ENCODE measurements at places on chromosomes 7 and 10. TPM values are rescaled to one million over a fixed set of nuclear protein-coding genes. Genes with fewer than 3 reads are reported as not detected.

Gene CYP26C1
- total RNA-seq = 0.23 TPM

Gene OTUD1
- 19.8 TPM for total RNA-seq

Gene PDK4
- total RNA-seq = 34.1 TPM

Gene COL13A1
- 9.3 TPM for total RNA-seq

Gene COL17A1
- total RNA-seq = 1.5 TPM

Gene DRGX
- not detected for total RNA-seq

Gene SEMA4G
- total RNA-seq = 1.5 TPM

Gene LRGUK
- total RNA-seq = 1.2 TPM

Gene XRCC2
- 0.57 TPM for total RNA-seq

Gene PVRIG
- total RNA-seq = 2.1 TPM

Gene SMARCD3
- 84.4 TPM for total RNA-seq

Gene SGMS1
- 33.1 TPM for total RNA-seq

DNA sequence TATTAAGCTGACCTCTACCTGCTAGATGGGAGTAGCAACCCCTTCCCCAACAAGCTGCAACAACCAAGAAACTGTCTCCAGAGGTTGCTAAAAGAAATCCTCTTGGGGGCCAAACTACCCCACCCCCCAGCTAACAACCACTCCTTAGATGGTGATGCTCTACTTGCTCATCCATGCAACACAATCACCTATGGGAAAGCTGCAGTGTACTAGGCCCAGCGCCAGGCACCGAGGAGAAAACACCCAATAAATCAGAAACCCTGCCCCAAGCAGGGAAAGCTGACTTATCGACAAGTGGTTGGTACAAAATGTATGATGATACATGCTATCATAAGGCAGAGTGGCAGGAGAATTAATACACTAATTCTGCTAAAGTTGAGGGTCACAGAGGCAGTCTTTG lies 17.3 kb downstream of the SLC25A13 start:
- no peak for DNase-seq

DNA sequence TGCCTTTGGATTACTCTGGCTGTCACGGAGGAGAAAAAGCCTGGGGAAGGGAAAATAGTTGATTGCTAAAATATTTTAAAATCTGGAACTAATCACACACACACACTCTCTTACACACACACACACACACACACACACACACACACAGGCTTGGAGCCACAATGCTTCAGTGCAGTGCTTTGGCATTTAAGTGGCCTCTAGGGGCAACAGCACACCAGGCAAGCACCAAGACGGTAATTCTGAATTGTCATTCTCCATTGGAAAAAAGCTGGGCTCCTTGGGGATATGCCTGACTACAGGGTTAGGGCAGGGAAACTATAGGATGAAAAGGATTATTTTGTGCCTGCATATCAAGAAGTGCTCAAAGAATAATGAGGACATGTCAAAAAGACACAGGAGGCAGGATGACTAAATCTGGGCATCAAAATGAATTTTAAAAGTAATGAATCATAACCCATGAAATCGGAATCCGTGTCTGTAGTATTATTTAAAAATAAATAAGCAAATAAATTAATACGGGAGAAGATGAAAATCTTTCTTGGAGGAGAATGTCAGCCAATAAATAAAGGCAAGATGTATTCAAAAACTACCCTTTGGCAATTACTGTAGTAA lies 30.4 kb upstream of the DDC start:
- no peak for DNase-seq

- no peak for DNase-seq
Measured at GRCh38 chr7:102992509-102992937, 79.7 kb downstream of the LRRC17 start.

- DNase-seq = no peak
Measured at GRCh38 chr10:68151453-68151852, 42.2 kb downstream of the MYPN start.

GRCh38 chr10:20877986-20878983 lies 18.8 kb downstream of the NEBL start:
- DNase-seq = no peak

- DNase-seq = no peak
Measured at GRCh38 chr7:157485361-157485831, 148.6 kb downstream of the DNAJB6 start.

GRCh38 chr10:74585231-74586087 lies 240.9 kb upstream of the KAT6B start:
- no peak for DNase-seq

DNA sequence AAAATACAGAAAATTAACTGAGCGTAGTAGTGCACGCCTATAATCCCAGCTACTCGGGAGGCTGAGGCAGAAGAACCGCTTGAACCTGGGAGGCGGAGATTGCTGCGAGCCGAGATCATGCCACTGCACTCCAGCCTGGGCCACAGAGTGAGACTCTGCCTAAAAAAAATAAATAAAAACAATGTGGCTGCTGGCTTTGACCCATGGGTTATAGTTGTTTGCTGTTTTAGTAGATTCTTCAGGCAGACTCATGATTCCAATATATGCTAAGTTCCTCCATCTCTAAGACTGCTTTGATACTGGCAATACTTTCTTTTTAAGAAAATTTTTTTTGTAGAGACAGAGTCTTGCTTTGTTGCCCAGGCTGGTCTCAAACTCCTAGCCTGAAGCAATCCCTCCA lies 8.4 kb downstream of the OLAH start:
- no peak for DNase-seq

DNA sequence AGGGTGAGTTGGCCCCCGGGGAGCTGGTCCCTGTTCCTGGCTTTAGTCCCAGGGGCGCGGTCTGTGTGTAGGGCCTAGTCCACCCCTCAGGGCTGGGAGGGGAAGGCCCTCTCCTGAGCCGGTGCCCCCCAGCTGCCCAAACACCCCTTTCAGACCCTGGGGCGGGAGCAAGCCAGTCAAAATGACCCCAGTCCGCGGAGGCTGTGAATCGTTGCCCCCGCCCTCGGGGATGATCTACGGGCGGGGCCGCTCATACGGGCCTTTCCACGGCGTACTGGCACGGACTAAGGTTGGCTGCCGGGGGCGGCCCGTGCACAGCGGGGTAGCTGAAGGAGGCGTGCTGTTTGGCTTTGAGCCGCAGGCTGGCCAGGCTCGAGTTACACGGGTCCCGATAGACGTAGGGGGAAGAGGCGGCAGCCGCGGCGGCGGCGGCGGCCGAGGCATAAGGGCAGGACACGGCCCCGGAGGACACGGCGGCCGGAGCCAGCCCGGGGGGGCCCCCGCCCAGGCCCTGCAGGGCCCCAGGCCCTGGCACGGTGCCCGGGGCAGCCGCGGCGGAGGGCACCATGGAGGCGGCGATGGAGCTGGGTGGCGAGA lies 4.3 kb downstream of the ELOVL3 start:
- peak; percentile 87 for DNase-seq

- DNase-seq = no peak
Measured at GRCh38 chr10:81104494-81104893, 566.8 kb downstream of the SH2D4B start.

DNA sequence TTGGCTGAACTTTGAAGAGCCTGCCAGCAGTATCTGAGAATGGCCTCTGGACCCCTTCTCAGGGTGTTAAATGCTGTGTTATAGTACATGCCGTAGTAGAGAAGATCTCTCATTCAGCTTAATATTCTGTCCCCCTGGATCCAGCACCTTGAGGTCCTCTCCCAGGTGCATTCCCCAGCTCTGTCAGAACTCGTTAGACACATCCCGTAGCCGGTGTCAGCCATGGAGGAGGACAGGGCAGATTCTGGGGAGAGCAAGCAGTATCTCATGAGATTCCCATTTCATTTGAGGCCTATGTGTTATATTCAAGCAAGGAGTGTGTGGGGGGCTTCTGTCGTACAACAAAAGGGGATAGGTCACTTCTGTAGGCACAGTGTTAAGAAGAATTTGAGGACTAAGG lies 34.8 kb downstream of the NACAD start:
- DNase-seq = no peak

DNA sequence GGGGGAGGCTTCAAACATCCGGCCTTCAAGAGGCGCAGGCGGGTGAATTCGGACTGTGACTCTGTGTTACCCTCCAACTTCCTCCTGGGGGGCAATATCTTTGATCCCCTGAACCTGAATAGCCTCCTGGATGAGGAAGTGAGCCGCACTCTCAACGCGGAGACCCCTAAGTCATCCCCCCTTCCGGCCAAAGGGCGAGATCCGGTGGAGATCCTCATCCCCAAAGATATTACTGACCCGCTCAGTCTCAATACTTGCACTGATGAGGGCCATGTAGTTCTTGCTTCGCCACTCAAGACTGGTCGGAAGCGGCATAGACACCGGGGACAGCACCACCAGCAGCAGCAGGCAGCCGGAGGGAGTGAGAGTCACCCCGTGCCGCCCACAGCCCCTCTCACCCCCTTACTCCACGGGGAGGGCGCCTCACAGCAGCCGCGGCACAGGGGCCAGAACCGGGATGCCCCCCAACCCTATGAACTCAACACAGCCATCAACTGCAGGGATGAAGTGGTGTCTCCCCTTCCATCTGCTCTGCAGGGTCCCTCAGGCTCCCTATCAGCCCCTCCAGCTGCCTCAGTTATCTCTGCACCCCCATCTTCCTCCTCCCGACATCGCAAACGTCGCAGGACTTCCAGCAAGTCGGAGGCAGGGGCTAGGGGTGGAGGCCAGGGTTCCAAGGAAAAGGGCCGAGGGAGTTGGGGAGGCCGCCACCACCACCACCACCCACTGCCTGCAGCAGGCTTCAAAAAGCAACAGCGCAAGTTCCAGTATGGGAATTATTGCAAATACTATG lies 1.1 kb downstream of the MEPCE start:
- peak; percentile 77 for DNase-seq

- DNase-seq = no peak
Measured at GRCh38 chr10:124000792-124001201, 92.6 kb downstream of the CHST15 start.

GRCh38 chr10:606762-607544 lies 82.5 kb downstream of the DIP2C start:
- DNase-seq = peak; percentile 49

DNA sequence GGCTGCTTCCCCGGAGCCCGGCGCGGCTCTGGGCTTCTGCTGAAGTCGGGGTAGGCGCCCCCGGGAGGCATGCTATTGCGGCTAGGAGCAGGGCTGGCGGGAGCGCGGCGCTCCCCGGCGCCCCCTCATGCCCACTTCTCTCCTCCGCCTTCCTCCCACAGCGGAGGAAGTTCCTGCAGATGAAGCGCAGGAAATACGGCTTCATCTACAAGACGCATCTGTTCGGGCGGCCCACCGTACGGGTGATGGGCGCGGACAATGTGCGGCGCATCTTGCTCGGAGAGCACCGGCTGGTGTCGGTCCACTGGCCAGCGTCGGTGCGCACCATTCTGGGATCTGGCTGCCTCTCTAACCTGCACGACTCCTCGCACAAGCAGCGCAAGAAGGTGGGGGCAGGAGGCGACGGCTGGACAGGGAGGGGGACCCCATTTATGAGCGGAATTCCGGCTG lies 479 bp downstream of the CYP26A1 start:
- no peak for DNase-seq

GRCh38 chr7:41984888-41985287 lies 252.1 kb downstream of the GLI3 start:
- DNase-seq = no peak

- DNase-seq = no peak
Measured at GRCh38 chr10:119291223-119291900, 84.0 kb downstream of the GRK5 start.

GRCh38 chr7:112023786-112024185 lies 182.4 kb downstream of the DOCK4 start:
- no peak for DNase-seq

DNA sequence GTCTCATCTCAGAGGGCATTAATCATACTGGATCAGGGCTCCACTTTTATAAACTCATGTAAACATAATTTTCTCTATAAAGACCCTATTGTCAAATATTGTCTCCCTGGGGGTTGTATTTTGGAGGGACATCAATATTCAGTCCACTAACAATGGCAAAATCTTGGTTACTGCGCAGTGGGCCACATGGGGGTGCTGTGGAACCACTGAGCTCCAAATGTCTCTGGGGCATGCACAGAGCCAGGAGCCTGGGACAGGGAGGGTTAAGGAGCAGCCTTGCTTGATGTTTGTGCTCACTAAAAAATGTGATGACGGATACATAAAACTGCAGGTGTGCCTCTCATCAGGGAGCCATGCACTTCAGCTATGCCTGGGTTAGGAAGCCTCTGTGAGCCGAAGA lies 62.1 kb upstream of the PRSS58 start:
- DNase-seq = no peak

DNA sequence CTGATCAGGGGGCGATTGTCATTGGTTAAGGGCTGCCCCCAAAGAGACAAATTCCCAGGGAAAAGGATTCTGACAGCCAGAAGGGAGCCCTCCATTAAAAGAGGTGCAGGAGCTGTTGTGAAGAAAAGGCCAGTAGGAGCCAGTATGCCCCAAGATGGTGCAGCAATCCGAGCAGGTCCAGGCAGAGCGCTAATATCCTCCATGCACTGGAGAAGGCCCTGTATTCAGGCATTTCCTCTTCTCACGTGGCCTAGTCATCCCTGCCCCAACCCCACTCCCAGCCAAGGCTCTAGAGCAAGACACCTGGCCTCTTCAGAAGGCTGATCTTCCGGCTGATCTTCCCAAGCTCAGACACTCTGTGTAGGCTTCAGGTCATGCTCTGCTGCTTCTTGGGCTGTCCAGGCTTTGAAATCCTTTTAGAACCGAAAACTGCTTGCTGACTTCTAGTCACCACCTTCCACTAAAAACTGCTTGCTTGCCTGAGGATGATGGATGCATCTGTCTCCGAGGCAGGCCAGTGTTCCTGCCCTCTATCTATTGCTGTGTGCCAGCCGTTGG lies 77.4 kb downstream of the CYP26A1 start:
- no peak for DNase-seq

All from aorta (tissue), 5 donors.